ENCODE measurements at places on chromosomes 11 and 22.
A peak's percentile ranks its signal among the peaks of the same experiment; 100 is the strongest.

DNA sequence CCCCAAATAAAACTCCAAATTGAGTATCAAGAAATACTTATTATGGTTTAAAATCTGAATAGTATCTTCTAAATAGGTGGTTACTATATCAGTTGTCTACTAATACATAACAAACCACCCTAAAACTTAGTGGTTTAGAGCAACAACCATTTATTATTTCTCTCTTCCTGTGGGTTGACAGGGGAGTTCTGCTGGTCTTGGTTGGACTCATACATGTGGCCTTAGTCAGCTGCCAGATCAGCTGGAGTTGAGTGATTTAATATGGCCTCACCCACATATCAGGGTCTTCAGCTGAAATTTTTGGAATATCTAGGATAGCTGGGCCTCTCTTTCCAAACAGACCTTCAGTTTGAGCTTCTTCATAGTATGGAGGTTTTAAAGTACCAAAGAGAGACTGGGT is 34.5 kb downstream of the C11orf65 start:
- DNase-seq: no peak

GRCh38 chr11:14376920-14377319 is 17.9 kb upstream of the RRAS2 start:
- peak; percentile 75 for DNase-seq

- DNase-seq: no peak
Observed at GRCh38 chr11:96001037-96001436, 77.1 kb upstream of the MTMR2 start.

DNA sequence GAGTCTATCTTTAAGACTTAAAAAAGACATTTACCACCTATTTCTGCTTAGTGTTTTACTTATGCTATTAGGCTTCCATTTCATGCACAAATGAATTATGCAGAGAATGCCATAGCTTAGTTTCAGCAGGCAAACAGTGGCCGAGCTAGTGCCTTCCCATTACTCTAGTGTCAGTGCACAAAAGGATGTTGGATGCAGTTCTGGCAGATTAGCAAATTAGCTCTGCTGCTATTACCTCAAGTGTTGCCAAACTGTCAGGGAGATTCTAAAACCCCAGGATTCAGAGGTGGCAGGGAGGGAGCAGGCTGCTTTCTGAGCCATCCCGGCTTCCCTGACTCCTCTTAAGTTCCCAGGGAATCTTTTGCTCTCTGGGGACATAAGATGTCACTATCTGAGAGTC is 209.4 kb upstream of the NCAM1 start:
- DNase-seq: no peak

DNA sequence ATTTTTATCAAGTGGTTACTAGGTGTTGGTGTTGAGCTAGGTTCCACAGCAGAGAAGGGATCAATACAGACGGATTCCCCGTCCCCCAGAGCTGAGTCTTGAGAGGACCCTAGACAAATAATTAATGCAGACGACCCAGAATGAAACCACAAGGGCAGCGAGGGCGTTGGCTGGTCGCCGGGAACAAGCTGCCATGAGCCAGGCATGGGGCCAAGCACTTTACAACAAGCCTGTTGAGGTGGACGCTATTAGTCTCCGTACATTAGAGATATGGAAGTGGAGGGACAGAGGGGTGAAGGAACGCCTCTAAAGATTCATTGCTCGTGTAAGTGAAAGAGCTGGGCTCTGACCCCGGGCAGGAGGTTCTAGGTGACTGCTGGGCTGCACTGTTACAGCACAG is 77.1 kb upstream of the EIF3D start:
- no peak for DNase-seq

- peak; percentile 75 for DNase-seq
Observed at GRCh38 chr11:72721689-72722049, 30.5 kb downstream of the ARAP1 start.

DNA sequence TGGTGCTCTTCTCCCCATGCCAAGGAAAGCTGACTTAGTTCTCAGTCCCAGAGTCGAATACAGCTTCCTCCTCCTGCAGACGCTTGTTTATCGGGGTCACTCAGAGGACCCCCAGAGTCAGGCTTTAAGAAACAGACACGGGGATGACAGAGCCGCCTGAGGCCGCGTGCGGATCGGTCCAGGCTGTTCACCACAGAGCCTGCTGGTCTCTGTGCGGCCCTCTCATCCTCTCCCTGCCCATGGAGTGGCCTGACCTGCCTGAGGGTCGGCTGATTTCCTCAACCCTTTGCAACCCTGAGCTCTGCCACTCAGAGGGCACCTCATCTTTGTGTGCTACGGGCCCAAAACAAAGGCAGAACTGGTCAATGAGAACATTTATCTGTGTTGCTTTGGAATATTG is 2.1 kb downstream of the GAL start:
- DNase-seq: no peak

GRCh38 chr22:43319661-43320486 is 23.3 kb downstream of the SCUBE1 start:
- no peak for DNase-seq

- DNase-seq: no peak
Observed at GRCh38 chr22:48440176-48440575, 1387.5 kb downstream of the BRD1 start.

DNA sequence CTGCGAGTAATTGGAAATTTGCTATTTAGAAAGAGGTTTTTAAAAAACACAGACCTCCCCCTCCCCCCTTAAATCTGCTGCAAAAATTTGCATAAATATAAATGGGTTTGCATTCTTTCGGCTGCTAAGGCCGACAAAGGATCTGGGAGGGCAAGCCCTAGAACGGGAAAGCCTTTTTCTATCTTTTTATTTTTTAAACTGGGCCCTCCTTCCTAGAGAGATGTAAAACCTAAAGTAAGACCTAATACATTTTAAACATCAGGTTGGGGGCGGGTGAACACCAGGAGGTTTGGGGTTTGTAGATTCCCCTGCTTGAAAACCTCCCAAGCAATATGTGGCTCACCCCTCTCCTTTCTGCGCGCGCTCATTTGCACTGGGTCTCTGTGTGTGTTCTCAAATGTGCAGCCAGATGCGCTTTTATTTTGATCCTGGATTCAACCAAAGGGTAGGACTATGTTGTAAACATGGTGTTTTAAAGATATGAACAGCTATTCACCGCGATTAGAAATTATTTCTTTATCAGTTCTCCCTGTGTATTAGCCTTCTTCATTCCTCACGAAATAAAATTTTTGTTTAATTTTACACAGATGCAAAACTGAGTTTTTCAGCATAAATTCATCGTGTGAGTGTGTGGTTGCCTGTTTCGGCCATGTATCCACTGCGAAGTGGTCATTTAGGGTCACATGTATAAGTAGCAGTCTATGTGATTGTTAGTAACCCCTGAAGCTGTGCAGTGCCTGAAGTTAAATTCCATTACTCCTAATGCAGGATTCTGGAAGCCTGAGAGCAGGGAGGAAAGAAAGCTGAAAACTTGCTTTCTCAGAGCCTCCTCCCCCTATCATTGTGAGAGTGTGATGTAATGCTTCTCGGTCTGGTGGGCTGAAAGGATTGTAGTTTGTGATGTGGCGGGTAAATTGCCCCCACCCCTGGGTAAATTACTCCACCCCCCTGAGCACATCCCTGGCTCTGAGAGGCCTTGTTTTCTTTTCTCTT is 988 bp downstream of the TNRC6B start:
- peak; percentile 50 for DNase-seq

- no peak for DNase-seq
Observed at GRCh38 chr11:60119710-60120109, 31.2 kb downstream of the MS4A2 start.

- DNase-seq: no peak
Observed at GRCh38 chr22:43566021-43566420, 154.2 kb downstream of the MPPED1 start.
